ENCODE measurements at places on chromosomes 11 and 22.

- peak; percentile 65 for DNase-seq
Measured at GRCh38 chr11:36702330-36703054, 104.5 kb upstream of the RAG2 start.

- DNase-seq: no peak
Measured at GRCh38 chr11:75888416-75888815, 73.4 kb downstream of the UVRAG start.

DNA sequence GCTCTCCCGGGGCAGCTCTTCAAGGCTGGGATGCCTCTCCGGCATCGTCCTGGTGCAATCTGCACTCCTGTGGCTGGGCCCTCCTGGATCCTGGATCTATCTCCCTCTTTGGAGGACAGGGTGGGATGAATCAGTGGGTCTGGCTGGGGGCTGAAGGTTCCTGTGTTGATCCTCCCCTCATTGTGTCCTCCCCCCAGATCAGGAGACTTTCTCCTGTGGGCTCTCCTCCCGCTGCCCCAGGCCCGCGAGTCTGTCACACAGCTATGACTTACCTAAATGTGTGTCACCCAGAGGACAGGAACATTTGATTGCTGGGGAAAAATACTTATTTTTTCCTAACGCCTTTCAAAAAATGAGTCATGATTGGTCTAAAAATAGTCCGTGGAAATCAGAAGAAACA lies 106.8 kb upstream of the NECTIN1 start:
- DNase-seq: no peak

DNA sequence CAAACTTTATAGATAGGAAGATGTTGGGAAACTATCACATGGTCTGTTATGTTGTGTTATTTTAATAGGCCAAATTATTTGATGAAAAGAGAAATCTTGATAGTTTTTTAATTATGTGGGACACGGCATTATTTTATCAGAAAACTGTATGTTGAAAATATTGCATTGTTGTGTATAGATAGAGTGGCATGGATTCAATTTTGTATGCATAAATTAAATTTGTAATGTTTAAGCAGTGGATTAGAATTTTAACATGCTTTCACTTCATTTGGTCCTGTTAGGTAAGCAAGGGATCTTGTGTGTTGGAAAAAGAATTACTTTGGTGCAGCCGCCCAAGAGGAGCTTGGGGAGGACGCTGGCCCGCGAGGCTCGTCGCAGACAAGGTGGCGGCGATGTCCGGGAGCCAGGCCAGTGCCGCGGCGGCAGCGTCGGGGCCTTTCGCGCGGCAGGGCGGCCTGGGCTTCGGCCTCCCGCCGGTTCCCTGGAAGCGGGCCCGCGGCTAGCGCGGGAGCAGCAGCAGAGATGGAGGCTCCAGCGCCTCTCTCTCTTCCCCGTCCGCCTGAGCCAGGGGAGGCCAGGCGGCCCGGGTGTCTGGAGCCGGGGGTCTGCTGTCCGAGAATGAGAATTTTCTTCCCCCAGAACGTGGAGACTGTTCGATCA lies 82.7 kb downstream of the GGT1 start:
- peak; percentile 42 for DNase-seq

DNA sequence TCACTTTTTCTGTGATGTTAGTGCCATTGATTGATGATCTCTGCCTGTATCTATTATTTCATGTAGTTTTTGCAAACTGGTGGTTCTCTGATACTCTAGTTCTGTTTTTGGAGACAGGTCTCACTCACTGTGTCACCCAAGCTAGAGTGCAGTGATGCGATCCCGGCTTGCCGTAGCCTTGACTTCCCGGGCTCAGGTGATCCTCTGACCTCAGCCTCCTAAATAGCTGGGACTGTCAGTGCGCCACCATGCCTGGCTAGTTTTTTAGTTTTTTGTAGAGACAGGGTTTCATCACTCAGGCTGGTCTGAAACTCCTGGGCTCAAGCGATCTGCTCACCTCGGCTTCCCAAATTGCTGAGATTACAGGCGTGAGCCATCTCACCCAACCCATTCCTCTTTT lies 16.4 kb downstream of the TEAD1 start:
- DNase-seq: no peak

DNA sequence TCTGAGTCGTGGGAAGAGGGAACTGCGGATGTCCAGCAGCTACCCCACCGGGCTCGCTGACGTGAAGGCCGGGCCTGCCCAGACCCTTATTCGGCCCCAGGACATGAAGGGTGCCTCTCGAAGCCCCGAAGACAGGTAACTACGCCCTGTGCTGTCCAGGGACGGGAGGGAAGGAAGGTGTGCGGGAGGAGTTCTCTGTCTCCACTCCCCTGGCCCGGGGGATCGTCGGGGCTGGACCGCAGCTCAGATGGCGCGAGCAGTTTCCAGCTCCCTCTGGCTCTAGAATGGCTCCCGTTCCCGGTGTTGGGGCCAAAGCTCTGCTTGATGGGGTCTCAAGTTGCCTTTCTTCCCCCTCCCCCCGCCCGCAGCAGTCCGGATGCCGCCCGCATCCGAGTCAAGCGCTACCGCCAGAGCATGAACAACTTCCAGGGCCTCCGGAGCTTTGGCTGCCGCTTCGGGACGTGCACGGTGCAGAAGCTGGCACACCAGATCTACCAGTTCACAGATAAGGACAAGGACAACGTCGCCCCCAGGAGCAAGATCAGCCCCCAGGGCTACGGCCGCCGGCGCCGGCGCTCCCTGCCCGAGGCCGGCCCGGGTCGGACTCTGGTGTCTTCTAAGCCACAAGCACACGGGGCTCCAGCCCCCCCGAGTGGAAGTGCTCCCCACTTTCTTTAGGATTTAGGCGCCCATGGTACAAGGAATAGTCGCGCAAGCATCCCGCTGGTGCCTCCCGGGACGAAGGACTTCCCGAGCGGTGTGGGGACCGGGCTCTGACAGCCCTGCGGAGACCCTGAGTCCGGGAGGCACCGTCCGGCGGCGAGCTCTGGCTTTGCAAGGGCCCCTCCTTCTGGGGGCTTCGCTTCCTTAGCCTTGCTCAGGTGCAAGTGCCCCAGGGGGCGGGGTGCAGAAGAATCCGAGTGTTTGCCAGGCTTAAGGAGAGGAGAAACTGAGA lies 1.4 kb downstream of the ADM start:
- no peak for DNase-seq

- no peak for DNase-seq
Measured at GRCh38 chr11:111945198-111945597, 8.1 kb downstream of the DIXDC1 start.

- DNase-seq: no peak
Measured at GRCh38 chr22:47190957-47191670, 428.7 kb downstream of the TBC1D22A start.

DNA sequence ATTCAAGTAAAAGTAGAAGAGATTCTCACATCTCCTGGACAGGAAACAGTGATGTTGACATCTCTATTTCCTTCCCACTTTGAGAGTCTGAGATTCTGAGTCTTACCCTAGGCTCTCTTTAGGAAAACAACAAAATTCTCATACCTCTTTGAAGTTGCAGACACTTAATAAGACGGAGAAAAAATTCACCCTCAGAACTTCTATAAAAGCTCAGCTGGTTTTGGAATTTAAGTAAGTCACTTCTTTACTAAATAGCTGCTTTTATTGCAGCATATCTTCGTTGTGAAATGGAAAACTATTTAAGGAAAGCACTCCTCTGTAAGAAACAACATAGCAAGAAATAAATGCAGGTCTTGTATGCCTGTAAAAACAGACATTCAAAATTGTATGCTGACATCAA lies 79.1 kb downstream of the MSANTD4 start:
- DNase-seq: no peak

- DNase-seq: no peak
Measured at GRCh38 chr22:42270176-42270509, 310 bp downstream of the TCF20 start.

DNA sequence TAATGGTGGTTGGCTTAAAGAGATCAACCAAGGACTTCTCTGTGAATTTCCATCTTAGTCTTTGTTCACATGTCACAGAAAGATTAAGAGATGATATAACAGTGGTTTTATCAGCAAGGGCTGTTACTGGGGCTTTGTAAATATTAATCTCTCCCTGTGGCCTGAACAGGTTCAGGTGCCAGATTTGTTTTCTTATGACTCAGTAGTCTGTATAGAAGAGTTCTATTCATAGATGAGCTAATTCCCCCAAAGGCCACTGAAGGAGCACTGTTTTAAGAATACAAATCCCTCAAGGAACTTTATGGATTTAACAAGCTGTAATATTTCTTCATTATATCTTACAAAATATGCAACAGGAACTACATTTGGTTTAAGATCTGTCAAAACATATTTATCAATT lies 50.4 kb downstream of the TCP11L1 start:
- DNase-seq: no peak

GRCh38 chr11:110530900-110531741 lies 101.4 kb downstream of the FDX1 start:
- no peak for DNase-seq

DNA sequence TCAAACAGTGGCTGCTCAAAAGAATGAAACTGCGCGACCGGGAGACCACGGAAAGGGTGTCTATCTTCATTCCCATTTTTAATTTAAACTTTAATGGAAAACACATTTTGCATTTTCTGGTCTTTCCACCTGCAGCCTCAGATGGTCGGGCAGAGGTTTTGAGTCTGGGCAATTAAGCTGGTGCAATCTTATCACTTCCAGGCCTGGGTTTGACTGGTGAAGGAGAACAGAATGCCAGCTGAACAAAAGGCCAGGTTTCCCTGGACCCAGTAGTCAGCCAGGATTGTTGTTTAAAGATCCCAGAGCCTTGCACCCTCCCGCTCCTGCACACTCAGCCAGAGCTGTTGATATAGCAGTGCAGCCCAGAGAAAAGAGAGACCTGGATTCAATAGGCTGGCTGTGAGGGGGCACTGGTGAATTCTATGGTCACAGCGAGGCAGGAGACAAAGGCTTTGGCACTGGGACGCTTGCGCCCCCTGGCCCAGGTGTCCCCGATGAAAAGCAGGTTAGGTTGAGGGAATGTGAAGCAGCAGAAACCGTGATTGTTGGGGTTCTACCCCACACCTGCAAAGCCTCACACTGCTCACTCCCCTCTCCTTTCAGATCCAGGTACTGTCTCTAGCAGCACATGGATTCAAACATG lies 83.6 kb downstream of the FLI1 start:
- no peak for DNase-seq

DNA sequence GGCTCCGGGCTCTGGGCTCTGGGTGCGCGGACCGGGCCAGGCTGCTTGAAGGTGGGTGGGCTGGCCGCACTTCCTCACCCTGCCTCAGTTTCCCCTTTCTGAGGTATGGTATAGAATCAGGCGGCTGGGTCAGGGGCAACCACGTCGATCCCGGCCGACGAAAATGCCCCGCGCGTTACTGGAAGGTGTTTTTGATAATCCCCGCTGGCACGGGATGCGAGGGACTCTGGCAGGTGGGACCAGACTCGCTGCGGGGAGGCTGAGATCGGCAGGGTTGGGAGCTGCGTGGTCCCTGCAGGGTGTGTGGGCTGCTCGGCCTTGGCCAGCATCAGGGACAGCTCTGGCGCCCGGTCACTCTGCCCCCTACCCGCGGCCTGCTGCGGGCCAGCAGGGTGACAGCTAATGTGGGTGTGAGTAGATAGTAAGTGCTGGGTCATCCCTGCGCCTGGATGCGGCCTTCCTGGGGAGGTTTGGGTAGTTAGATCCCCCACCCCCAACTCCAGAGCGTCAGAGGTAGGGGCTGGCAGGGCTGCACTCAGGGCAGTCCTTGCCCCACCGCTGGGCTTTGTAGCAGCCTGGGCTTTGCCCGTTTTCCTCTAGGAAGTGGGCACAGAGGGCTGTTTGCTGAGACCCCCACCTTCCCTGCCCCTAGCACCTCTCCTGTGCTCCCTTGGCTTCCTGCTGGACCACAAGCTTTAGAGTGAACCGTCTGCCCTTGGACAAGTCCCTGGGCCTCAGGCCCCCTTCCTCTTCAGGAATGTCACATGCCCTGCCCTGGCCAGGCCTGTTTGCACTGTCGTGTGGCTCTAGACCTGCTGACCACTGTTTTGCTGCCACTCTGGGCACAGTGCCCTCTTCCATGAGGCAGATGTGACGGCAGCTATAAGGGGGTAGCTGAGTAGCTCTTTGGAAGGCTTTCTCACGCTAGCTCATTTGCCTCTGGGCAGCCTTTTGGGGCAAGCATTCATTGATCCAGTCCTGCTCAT lies 579 bp downstream of the TANGO2 start:
- no peak for DNase-seq

GRCh38 chr22:29275167-29275566 lies 7.1 kb downstream of the EWSR1 start:
- no peak for DNase-seq

DNA sequence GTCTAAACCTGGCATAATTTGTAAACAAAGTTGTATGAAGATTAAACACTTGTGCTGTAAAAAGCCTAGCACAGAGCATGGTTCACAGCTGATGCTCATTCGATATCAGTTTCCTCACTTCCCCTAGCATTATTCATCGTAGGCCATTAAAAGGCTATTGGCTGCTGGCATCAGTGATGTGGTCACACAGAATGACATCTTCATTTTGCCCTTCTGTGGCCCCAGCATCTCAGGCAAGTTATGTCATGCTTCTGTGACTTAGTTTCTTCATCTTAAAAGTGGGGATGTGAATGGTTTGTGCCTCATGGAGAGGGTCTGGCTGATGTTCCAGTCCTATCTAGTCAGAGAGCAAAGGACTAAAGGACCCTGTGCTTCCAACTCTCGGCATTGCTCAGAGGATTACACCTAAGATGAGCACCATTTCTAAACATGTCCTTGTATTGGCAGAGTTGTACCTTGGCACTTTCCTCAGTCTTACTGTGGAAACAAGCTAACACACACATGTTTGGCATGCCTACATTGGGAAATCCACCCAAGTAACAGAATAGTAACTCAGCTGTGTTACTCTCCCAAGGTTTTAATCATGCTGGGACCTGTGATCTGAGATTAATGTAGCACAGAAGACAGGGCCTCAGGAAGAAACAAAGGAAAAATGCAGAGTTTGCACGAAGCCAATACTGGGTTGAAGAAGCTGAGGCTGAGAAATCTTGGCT lies 83.5 kb upstream of the OR9Q1 start:
- DNase-seq: no peak

DNA sequence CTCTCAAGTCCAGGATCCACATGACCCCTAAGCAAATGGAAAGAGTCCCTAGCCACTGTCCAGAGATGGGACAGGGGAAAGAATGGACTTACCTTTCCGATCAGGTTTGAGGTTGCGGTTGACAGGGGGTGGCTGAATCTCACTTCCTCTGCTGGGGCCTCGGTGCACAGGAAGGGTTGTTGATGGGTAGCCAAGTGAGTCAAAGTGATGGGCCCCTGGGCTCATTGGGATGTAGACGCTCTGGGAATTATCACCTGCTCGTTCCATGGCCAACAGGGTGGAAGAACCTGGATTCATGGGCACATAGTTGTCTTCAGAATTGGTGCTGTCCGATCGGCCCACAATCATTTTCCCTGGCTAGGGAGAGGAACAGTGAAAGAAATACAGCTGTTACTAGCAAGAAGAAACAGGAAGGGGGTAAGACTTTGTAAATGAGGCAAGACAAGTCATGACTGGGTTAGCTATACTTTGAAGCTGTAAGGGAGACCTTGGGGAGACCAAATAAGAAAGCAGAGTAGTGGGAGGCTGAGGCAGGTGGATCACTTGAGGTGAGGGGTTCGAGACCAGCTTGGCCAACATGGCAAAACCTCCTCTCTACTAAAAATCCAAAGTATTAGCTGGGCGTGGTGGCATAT lies 34.7 kb downstream of the USP35 start:
- DNase-seq: no peak

Data from hindlimb muscle (tissue), 1 donor.